ENCODE measurements at places on chromosomes 1 and 21. TPM values are rescaled to one million over a fixed set of nuclear protein-coding genes. Genes with fewer than 3 reads are reported as not detected.

- DNase-seq = no peak
These were observed 320.9 kb upstream of the C1orf87 start for GRCh38 chr1:60394436-60394835.

Gene ICOSLG
- polyA plus RNA-seq = 3.0 TPM

Gene SYT14
- 0.22 TPM for polyA plus RNA-seq

Gene ZYG11A
- 0.84 TPM for polyA plus RNA-seq

DNA sequence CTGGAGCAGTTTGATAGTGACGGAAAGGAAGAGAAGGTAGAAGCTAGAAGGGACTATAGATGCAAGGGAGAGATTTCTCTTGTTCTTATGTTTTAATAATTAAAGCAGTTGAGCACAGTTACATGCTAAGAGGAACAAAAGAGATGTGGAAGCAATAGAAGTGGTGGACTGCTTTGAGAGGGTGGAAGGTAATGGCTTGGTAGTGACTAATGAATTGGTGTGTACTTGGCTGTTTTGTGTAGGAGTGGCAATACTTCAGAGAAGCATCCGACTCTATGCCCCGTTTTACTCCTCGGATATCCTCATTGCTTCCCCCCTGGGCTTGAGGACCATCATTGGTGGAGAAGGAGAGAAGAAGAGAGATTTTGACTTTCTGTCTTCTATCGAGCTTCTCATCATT lies 12.8 kb downstream of the UTP25 start:
- no peak for DNase-seq

DNA sequence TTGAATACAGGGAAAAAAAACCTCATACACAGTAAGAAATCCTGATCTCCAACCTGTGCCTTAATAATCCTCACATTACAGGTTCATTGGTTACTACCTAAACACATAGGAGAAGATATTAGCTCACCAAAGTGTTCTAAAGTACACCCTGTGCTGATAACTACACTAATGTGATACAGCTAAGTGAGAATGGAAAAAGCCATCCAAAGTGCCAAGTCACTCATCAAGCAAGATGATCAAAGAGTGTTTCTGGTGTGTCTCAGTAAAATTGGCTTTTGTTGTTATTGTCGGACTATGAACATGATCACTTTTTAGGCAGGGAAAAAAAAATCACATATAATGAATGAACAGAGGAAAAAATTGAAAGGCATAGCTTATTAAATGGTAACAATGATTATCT lies 31.4 kb downstream of the EPS15 start:
- no peak for DNase-seq

Gene TMEM54
- polyA plus RNA-seq = 55.2 TPM

GRCh38 chr1:116538544-116538943 lies 32.3 kb downstream of the CD58 start:
- DNase-seq = no peak

- no peak for DNase-seq
These were observed 80.5 kb downstream of the OMA1 start for GRCh38 chr1:58465825-58466629.

DNA sequence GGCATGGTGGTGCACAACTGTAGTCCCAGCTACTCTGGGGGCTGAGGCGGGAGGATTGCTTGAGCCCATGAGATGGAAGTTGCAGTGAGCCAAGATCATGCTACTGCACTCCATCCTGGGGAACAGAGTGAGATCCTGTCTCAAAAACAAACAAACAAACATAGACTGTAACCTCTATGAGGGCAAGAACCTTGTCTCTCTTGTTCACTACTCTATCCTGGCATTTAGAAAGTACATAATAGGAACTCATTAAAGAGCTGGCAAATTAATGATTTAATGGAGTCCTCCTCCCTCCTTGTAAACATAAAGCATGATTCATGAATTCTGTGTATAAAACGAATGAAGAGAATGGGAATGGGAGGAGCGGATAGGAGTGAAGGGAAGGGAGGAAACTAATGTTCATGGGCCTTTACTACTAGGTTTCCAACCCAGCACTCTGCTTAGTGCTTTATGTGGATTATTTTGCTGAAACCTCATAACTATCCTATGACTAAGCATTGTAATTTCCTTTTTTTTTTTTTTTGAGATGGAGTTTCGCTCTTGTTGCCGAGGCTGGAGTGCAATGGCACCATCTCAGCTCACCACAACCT lies 8.6 kb downstream of the LMOD1 start:
- no peak for DNase-seq

DNA sequence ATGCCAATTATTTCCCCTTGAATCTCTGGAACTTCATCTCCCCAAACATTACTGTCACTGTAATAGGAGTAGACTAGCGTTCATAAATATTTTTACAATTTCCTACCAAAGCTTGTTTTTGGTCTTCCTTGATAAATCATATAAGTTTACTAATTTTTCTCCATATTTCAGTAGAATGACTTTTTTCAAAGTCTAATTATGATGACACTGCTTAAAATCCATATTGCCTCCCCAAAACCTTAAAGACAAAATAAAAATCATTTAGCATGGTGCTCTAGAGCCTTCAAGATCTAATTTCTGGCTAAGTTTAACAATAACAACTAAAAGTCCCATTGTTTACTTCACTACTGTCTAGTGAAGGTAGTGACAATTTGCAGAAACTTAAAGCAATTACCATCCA lies 474.2 kb upstream of the CHRM3 start:
- DNase-seq = no peak

GRCh38 chr1:171787686-171788480 lies 6.4 kb downstream of the METTL13 start:
- no peak for DNase-seq

DNA sequence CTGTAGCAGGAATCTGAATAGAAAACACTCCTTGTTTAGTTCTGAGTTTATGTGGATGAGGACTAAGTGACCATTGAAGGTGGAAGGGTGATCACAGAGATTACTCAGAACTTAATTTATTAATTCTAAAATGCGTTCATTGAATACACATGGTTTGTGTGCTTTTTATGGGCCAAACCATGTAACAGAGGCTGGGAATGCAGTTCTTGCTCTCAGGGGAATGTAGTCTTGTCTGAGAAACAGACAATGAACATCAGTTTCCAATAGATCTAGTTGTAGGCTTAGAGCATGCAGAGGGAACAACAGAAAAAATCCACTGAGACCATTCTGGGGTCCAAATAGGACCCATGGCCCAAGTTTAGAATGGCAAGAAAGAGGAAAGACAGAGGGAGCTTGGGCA lies 46.1 kb downstream of the ITSN1 start:
- no peak for DNase-seq

GRCh38 chr1:10474613-10475507 lies at the start of gene PEX14:
PEX14 (plus strand) TSS chr1:10474950; CDS start chr1:10474967, 17 bp downstream.
- peak; percentile 92 for DNase-seq

DNA sequence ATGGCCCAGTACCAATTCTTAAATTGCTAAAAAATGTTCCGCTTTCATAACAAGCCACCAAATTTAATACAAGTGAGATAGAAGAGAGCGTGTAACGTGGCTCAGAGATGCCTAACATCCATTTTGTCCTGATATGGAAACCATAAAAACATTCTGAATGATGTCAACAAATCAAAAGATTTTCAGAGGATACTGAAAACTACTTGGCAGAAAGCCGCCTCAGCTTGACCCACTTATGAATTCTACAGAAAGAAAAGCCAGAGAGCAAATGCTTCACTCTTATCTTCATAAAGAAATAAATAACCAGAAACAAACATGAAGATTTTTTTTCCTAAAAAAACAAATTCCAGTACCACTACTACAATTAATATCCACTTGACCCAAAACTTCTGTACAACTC lies 41.2 kb downstream of the OMA1 start:
- no peak for DNase-seq

DNA sequence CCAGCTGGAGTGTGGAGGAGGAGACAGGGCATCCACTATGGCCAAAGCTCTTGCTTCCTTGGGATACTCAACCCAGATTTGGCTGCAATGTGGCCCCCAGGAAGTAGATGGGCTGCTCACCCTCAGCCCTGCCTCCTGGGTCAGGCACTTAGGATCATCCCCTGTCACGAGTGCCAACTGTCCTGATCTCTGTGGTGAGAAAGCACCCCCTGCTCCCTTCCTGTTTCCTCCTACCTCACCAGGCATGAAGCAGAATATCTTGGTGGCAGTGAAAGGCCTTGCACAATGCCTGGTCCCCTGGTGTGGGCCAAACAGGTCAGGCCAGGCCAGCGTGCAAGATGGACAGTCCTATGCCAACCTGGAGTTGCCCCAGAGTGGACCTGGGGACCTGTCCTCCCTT lies 211.7 kb downstream of the GRIK3 start:
- DNase-seq = peak; percentile 21

DNA sequence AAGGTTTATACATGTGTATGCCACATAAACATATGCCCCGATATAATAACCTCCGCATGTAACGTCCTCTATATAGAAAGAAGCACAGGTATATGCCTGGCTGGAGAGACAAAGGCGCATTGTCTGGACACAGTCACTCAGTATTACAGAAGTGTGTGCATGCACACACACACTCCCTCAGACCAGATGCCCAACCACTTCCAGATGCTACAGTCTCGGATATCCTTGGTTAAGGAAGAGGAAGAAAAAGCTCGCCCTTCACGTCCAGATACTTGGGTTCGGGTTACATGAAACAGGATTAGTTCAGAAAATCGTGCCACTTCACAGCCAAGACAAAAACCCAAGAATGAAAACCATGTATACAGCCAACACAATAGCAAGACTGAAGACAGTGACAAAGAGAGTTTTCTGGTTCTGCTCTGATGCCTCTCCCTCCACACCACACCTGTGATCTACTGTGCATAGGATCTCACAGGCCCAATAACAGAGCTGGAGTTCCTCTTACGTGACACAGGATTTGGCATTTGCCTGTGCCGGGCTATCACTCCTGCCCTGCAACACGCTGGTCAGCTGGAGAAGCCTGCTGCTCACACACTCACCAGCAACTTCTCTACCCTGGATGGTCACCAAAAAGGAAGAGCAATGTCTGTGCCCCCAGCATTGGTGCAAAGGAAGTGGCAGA lies 75.0 kb downstream of the SSBP3 start:
- DNase-seq = peak; percentile 69

DNA sequence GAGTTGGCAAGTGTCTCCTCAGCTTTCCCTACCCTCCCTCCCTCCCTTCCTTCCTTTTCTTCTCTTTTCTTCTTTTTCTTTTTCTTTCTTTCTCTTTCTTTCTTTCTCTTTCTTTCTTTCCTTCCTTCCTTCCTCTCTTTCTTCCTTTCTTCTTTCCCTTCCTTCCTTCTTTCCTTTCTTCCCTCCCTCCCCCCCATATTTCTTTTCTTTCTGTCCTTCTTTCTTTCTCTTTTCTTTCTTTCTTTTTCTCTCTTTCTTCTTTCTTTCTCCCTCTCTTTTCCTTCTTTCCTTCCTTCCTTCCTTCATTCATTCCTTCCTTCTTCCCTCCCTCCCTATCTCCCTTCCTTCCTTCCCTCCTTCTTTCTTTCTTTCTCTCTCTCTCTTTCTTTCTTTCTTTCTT lies 18.6 kb upstream of the TTC22 start:
- DNase-seq = no peak

GRCh38 chr1:240126821-240127220 lies 35.1 kb downstream of the FMN2 start:
- no peak for DNase-seq

Gene CTSE
- polyA plus RNA-seq = not detected

GRCh38 chr1:209569455-209570207 lies 13.9 kb upstream of the CAMK1G start:
- DNase-seq = peak; percentile 78

DNA sequence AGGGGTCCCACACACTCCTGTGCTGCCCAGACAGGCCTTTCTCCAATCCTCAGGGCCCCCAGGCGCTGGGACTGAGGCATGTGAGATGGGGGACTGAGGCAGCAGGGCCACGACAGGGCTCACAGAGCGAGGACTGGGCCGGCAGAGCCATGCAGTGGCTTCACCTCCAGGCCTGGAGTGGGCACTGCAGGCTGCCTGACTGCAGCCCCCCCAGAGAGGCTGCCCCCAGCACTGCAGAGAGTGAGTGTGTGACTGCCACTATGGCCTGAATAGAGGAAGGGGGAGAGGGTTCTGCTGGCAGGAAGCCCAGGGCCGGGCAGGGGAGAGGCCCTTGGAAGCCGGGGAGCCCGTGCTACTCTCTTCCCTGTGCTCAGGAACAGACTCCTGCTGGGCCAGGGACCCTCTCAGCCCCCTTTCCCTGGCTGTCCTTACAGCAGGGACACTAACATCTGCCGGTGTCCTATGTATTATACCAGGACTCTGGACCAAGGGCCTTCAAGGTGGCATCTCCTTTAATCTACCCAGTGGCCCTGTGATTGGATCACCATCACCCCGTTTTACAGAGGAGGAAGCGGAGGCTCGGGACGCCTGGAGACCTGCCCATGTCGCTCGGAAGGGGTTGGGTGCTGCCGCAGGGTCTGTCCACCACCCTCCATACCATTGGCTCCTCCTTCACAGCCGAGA lies 20.2 kb upstream of the PLEKHG5 start:
- no peak for DNase-seq

GRCh38 chr1:212450331-212450881 lies 17.7 kb downstream of the NENF start:
- no peak for DNase-seq

DNA sequence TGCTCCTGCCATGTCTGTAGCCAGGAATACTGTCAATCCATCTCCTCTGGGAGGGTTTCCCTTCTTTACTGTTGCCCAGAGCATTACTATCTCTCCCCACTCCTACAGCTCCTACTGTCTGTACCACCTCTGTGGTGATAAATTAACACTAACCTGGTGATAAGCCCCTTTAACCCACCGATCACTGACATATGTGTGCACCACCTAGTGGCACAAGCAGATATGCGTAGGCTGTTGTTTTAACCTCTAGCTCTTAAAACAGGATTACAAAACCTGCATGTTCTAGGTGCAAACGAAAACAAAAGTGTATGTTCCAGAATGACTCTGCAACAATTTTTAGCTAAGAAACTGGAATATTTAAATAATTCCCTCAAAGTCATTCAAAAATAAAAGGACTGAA lies 93.9 kb upstream of the BEND5 start:
- DNase-seq = no peak

Gene MTARC2
- polyA plus RNA-seq = 95.2 TPM

- DNase-seq = peak; percentile 26
These were observed 29.4 kb upstream of the PPP2R5A start for GRCh38 chr1:212255705-212256307.

DNA sequence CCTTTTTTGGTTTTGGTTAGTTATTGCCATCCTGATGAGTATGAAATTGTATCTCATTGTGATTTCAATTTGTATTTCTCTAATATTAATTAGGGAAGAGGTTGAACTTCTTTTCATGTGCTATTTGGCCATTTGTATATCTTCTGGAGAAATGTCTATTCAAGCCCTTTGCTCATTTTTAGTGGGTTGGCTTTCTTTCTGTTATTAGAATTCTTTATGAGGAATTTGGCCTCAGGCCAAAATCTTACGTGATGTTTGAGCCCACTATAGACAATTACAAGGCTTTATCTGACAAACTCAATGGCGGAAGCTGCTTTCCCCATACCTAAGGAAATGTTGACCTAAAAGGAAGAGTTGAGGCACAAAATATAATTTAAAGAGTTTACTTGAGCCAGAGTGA lies 32.9 kb downstream of the IVNS1ABP start:
- DNase-seq = no peak

Gene OR2L8
- polyA plus RNA-seq = not detected

- no peak for DNase-seq
These were observed 49.5 kb upstream of the PKN2 start for GRCh38 chr1:88634538-88634937.

Gene TRIM45
- polyA plus RNA-seq = 4.5 TPM

All from kidney (tissue), 22 donors.